NCI-H510A (cell line): ENCODE measurements at places on chromosomes 12 and 14.

DNA sequence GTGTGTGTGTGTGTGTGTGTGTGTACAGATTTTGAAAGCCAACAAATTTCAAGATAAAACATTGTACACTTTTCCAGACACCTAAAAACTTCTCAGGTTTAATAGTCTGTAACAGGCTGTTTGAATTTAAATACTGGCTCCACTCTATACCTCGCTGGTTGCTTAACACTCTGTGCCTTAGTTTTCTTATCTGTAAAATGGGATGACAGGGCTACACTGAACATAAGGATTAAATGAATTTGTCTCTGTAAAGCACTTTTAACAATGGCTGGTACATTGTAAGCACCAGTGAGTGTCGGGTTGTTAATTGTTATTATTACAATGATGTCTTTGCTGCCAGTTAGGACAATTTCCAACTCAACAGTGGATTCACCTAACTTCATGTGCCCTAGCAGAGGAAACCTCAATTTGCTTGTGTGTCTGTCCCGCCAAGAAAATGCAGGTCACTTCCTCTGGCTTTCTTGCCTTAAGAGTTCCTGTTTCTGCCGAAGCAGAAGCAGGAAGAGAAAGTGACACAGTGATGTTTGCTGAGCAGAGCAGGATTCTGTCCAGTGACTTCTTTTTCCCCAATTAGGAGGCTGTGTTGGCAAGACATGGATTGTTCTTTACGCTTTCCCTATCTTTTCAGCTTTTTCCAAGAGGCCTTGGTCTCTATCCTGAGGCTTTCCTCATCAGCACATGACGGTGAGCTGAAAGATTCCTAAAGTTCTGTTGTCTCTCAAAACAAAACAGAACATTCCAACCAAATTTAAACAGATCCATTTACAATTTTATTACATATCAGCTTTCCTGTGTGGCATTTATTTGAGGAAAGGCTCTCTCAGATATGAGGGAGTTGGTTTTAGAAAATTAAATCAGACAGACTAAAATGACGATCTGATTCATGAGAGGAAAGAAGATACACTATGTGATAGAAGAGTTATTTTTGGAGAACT lies 154.1 kb upstream of the ATP2B1 start:
- no peak for DNase-seq

DNA sequence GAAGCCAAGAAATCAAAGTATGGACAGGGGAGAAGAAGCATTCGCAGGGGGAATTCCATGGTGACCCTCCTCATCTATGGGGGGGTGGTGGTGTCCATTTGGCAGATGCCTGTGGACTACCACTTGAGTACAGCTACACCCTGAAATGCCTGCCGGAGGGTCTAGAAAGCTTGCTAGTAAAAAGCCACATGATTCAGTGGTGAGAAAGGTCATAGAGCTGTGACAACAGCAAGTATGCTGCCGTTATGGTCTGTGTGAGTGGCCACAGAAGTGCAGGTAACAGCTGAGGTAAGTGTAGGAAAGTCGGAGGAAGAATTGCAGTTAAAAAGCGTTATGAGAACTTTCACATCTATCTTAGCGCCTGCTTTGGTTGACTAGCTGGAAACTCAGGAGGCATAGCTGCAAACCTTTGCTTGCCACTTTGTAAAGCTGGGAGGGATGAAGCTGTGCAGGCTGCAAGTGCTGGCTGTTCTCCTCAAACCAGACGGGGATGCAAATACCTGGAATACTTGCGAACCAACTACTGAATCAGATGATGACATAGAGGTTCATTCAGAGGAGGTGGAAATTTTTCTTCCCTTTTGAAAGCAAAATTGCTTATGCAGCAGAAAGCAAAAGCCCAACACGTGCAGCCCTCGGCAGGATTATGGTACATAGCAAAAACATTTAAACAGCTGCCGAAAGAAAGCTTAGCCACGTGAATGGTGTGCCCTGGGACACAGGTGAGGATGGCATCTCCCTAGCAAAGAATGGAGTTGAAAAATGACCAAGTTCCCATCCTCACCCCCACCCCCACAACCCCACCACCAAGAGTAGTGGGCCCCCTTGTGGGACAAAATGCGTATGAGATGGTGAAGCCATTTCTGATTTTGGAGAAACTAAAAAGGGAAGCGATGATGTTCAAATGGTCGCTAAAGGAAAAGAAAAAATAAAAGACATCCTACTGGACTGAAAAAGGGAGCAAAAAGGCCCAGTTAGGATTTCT lies 287.0 kb downstream of the RERGL start:
- no peak for DNase-seq

- DNase-seq: no peak
Measured at GRCh38 chr12:103998976-103999375, 33.3 kb downstream of the TDG start.

- peak; percentile 59 for DNase-seq
Measured at GRCh38 chr12:80412343-80412953, 31.6 kb upstream of the PTPRQ start.

- DNase-seq: no peak
Measured at GRCh38 chr12:3552726-3553045, 61.7 kb downstream of the PRMT8 start.

- DNase-seq: no peak
Measured at GRCh38 chr14:69841656-69842055, 37.6 kb upstream of the SMOC1 start.

DNA sequence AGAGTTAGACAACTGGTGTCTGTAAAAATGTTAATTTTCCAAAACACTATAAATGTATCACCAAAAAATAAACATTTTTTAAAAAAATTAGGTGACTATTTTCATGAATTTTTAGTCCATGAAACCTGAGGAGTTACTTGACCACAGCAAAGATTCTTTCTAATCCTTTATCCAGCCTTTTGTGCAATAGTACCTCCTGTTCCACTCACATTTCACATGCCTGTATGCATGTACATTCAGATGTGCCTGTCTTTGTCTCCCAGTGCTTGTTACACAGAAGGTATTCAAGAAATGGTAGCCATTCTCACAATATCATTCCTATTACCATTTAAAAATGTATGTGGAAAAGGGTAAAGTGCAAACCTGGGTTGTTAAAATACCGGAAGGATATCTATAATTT lies 857.0 kb downstream of the DIO2 start:
- DNase-seq: no peak

- DNase-seq: no peak
Measured at GRCh38 chr12:24661657-24662096, 287.2 kb downstream of the BCAT1 start.

DNA sequence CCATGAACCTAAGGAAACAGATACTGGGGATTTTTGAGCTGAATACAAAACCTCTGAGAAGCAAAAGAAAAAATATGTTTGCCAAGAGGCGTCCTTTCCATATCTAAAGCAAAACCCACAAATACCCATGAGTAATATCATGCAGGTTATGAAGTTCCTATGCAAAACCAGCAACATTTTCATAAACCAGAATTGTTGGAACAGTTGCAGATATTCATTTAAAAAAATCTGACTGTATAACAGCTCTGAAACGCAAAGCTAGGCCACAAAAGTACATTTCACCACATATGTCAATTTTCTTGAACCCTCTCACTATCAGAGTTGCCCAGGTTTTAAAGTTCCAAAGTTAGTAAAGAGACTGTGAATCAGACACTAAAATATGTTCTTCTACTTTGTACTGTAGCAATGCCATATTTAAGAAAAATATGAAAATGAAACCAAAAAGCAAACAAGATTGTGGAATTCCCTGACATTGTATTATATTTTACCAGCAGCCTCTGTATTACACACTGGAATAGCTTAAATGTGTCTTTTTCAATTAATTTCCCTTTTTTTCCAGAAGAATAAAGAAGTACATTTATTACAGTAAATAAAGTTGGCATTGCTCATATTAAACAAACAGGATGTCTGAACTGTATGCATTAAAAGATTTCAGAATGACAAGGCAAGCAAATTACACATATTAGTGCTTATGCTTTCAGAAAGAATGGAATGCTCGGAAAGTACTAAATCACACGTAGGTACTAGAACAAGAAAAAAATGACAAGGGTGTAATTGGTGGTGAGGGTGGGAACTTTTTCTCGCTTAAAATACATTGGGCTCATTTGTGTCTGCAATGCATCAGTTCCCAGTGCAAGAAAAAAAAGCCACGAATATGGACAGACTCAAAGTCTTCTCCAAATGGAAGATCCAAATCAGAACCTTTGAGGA lies 33.6 kb upstream of the HIF1A start:
- no peak for DNase-seq

DNA sequence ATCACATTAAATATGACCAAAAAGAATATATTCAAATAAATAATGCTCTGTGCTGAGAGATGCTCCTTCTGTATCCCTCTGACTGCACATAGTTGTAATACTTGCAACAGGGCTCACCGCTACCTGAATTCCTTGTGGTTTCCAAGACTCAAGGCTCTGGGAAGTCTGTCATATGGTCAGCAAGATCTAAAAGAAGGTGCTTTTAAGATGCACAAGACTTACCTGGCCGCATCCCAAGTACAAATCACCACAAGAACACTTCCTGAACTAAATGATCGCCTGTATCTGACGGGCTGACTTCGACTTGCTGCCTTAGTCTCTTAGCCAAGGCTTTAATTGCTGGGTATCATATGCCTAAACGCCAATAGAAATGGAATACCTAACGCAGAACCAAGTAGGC lies 67.2 kb downstream of the HECTD4 start:
- no peak for DNase-seq

GRCh38 chr12:5432011-5432400 lies at the start of gene NTF3:
Gene NTF3, plus strand, starts transcription at chr12:5432108. Its CDS starts 217 bp downstream, at chr12:5432325.
- DNase-seq: no peak

DNA sequence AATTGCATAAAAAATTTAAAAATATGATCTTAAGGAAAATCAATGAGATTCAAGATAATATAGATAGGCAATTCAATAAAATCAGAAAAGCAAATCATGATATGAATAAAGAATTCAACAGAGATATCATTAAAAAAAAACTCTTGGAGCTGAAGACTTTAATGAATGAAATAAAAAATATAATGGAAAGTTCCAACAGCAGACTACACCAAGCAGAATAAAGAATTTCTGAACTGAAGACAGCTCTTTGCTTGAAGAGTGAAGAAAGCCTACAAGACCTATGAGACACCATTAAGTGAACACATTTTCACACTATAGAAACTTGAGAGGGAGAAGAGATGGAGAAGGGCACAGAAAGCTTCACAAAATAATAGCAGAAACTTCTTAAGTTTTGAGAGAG lies 45.9 kb downstream of the PLBD1 start:
- no peak for DNase-seq

DNA sequence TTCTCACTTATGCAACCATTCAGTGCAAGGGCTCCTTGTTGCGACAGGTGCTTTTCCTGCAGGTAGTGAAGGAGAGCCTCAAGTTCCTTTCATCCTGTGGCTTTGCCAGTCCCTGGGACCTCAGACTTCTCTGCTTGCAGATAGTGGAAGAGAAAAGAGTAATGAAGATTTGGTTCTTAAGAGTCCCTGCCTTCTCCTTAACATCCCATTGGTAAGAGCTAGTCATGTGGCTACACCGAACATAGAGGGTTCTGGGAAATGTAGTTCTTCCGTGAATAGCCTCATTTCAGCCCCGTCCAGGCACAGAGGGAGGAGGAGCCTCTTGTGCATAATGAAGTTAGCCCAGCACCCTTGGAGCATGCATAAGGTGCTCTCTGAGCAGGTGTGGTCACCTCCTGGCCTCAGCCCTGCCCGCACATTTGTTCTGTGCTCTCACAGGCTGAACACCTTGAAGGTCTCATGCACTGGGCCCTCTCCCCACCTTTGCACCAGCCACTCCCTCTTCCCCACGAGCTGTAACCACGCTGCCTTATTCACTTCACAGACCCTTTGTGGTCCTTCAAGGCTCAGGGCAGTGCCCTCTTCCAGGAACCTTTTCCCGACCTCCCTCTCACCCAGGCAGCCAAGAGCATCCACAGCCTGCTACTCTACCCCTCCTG lies 134.0 kb downstream of the BCL11B start:
- no peak for DNase-seq

DNA sequence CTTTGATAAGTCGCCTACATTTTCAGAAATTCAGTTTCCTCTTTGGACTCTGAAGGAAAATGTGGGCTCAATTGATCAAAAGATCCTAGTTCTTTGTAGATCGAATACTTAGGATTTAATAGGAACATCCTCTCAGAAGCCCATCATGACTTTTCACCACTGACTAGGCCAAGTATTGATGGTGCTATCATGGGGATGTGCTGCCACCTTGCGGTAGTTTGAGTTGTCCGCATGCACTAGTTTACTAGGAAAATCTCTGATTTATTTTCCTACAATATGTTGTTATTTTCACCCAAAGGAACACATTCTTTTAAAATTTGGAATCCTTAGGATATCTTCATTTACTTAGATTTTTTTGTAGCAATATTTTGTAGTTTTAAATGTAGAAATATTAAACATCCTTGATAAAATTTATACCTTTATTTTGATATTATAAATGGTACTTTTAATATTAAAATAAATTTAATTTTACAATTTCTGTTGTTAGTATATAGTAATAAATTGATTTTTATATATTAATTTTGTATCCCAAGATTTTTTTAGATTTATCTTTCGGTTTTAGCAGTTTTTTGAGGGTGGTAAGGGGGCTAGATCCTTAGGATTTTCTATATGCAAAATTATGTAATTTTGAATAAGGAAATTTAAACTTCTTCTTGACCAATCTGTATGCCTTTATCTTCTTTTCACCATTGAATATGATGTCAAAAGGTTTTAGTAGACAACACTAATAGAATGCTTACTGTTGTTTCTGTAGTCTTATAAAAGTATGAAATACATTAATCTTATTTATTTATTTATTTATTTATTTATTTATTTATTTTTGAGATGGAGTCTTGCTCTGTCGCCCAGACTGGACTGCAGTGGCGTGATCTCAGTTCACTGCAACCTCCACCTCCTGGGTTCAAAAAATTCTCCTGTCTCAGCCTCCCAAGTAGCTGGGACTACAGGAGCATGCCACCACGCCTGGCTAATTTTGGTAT lies 52.9 kb upstream of the OR9K2 start:
- peak; percentile 32 for DNase-seq

- no peak for DNase-seq
Measured at GRCh38 chr14:79090641-79091180, 920.5 kb downstream of the NRXN3 start.

DNA sequence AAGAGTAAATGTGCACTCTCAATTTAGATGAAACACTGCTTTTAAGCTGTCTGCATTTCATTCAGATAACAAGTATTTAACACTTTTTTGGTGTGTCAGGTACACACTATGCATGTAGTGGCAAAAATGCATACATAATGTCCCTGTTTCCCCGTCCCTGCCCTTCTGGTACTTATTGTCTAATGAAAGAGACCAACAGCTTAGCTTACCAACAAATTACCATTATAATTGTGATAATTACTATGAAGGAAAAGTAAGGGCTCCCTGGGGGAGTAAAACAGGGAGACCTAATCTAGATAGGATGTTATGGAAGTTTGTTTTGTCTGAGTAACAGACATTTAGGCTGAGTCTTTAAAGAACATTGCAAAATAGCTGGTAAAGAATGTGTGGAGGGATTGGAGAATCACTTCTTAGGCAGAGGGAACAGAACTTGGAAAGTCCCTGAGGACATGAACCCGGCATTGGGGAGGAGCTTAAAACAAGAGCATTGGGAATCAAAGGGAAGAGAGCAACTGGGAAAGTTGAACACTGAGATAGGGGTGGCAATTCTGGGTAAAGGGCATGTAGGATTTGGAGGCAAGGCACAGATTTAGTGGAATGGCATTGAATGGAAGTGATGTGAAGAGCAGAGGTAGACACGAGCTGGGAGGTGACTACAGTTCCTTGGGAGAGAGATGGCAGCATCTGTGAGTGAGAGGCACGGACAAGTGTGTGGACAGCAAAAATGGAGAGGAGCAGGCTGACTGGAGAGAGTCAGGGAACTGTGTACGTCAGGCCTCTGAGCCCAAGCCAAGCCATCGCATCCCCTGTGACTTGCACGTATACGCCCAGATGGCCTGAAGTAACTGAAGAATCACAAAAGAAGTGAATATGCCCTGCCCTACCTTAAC lies 181.6 kb downstream of the GRIP1 start:
- no peak for DNase-seq
